Astrocyte of the hippocampus (primary cell): ENCODE measurements at places on chromosomes 11 and 22.
A peak's percentile ranks its signal among the peaks of the same experiment; 100 is the strongest.

- DNase-seq: no peak
Measured at GRCh38 chr22:40422558-40423309, 52.3 kb downstream of the SGSM3 start.

- peak; percentile 49 for DNase-seq
Measured at GRCh38 chr22:46011627-46012181, 34.7 kb upstream of the WNT7B start.

DNA sequence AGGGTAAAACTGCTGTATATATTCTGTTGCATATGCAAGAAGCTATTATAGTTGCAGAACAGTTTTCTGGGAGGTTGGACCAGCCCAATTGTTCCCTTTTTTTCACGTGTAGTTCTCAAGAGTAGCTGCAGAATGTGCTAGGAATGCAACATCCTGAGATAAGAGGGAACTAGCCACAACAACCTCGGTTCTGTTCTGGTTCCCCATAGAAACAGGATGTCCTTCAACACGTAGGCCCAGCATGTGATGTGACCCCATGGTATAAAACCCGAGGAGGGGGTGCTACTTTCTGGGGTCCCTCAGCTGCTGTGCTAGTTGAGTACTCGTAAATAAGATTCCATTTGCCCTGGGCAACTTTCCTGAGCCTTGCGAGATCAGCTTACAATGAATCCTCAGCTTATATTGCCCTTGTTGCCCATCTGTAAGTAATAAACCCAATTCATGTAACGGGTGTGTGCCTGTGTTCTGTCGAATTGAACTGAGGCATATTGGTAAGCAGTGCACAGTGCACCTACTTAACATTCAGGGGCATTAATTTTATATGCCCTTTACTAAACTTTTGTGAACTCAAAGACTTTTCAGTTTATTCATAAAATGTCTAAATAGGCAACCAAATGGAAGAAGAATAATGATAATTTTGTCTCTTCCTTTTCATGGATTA, 23.0 kb upstream of the TRAF6 start:
- peak; percentile 12 for DNase-seq

GRCh38 chr11:107799218-107799859, 59.2 kb downstream of the SLC35F2 start:
- peak; percentile 84 for DNase-seq

GRCh38 chr11:119251114-119251513, 45.0 kb downstream of the CBL start:
- DNase-seq: no peak

DNA sequence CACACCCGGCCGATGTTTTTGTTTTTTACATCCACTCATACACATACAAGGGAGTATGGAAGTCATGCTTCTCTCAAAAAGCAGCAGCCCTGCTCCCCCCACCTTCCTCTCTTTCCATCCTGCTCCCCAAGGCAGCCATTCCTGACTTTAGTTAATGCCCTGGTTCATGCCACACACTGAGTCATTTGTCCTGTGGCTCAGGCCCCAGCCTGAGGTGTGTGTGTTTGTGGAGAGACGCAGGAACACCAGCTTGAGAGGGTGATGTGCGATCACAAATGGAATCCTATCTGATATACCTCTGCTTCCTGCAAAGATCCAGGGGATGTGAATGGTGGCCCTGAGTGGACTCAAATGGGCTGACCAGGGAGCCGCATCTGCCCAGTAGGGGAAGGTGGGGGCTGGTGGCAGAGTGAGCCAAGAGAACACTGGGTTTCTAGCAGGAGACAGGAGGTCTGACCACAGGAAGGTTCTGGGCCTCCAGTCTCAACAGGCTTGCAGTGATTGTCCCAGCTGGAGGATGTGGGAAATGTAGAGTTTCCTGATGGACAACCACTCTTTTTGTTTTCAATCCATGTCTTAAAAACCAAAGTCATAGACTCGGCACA, 86.7 kb downstream of the OSBP2 start:
- DNase-seq: peak; percentile 68

DNA sequence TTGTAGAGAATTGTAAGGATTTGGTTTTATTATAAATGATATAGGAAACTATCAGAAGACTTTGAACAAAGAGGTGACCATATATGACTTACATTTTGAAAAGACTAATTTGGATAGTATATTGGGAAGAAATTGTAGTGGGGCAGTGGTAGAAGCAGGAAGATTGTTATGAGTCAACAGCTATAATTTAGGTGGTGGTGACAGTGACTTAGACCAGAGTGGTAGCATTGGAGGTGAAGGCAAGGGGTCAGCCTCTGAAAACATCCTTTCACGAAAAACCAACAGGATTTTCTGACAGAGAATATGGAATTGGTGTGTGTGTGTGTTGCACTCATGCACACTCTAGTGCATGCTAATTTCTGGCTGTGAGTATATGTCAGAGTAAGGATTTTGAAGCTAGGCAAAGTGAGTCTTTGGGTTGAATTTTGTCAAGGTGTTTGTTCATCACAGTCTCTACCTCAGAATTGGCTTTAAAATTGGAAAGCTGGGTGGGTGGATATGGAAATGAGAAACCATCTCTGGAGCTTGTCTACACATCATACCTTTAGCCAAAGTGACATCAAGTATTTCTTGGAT, 8.2 kb upstream of the HBE1 start:
- DNase-seq: no peak

GRCh38 chr11:61893981-61894380, 2.6 kb upstream of the FADS3 start:
- DNase-seq: peak; percentile 74

GRCh38 chr11:122869622-122870021, 12.9 kb upstream of the JHY start:
- DNase-seq: no peak

- peak; percentile 58 for DNase-seq
Measured at GRCh38 chr22:40044870-40045834, 50.4 kb downstream of the FAM83F start.

DNA sequence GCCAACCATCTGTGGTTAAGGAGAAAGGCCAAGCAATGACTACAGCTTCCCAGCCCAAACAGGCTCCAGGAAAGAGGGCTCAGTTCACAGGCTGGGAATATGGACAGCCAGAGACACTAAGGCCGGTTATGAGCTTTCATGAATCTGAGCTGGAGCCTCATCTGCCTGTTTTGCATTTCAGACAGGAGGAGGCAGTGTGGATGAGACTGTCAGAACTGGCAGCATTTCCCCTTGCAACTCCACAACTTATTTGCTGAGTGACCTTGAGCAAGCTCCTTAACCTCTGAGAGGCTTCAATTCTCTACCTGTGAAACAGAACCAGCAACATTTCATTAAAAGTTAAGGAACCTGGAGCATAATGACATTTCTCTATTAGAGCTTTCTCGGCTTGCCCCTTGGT, 264.0 kb downstream of the ETS1 start:
- DNase-seq: peak; percentile 31

- DNase-seq: no peak
Measured at GRCh38 chr11:12897867-12898266, 111.2 kb upstream of the RASSF10 start.

DNA sequence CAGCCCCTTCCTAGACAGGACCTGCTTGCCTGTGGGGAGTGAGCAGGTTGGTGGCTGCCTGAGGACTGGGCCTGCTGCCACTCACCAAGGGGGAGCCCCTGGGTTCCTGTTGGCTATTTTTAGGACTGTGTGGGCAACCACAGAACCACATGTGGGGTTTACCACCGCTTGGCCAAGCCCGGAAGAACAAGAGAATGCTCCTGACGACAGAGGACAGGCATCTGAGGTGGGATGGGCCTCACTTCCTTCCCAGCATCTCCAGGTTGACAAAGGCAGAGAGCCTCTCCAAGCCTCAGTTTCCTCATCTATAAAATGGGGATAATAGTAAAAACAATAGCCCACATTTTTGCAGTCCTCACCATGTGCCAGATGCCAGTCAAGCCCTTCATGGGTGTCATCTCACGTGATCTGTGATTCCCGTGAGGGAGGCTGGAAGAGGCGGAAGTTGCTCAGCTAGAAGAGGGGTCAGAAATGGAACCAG, 43.6 kb downstream of the LRRC32 start:
- DNase-seq: peak; percentile 87

- DNase-seq: peak; percentile 25
Measured at GRCh38 chr11:129815596-129816461, at the start of gene TMEM45B. Gene TMEM45B, plus strand, starts transcription at chr11:129815848. Its CDS starts 36,635 bp downstream, at chr11:129852483.

- DNase-seq: no peak
Measured at GRCh38 chr11:7844521-7844920, 47.8 kb upstream of the OR5P2 start.

GRCh38 chr22:36757668-36758211, 18.2 kb downstream of the IFT27 start:
- peak; percentile 74 for DNase-seq

DNA sequence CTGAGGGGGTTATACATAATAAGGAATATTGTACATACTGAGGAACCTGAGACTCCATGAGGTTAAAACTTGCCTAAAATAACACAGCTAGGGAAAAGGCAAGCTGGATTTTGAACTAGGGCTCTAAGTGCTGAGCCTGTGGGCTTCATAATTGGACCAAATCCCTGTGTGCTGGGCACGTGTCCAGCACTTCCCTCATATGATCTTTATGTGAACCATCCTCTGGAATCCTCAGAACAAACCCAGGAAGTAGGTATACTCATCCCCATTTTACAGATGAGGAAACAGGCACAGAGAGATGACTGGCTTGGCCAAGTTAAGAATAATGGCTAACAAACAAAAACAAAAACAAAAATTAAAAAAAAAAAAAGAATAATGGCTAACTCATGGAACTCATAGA, 14.9 kb downstream of the RTN4RL2 start:
- DNase-seq: no peak

- DNase-seq: peak; percentile 84
Measured at GRCh38 chr11:72471005-72471898, 36.9 kb upstream of the CLPB start.

DNA sequence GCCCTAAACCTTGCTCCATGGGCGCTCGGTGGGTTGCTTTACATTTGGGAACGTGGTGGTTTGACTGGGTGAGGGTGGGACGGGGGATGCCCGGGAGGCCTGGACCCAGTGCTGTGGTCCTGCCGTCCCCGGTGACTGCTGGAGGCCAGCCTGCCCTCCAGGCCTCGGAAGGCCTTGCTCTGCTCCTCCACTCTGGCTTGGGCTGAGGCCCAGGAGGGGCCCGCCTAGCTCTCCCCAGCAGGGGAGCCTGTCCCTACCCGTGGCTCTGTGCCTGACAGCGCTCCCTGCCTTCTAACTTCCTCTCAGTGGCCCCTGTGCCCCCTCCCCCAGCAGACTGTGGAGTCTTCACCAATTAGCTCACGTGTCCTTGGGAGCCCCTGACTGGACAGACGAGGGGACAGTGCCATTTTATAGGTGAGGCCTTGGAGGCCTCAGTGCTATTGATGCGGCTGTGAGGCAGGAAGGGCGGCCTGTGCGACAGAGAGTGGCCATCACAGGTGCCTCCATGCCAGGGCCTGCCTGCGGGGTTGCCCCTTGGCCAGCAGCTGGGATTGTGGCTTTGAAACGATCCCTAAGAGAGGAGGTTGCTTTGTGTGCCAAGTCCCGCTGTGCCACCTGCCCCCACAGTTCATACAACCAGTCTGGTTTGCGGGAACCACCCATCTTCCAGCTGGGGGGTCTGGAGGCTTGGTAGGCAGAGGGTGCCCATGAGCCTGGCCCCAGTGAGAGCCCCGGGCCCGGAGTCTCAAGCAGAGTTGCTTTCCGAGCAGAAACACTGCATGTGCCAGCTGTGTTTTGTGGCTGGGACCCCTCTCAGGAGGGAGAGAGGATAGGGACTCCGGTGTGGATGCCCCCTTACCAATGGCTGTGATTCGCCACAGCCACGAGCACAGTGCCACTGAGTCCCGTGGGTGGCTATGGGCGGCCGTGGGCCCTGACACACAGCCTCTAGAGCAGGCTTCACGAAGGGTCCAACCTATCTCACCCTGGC, 17.7 kb downstream of the TPCN2 start:
- no peak for DNase-seq

GRCh38 chr22:18060646-18061620, 16.9 kb upstream of the PEX26 start:
- DNase-seq: peak; percentile 68

GRCh38 chr11:77407613-77408012, 66.3 kb downstream of the PAK1 start:
- DNase-seq: peak; percentile 82

GRCh38 chr11:73281796-73282660, 9.9 kb downstream of the P2RY6 start:
- DNase-seq: no peak

DNA sequence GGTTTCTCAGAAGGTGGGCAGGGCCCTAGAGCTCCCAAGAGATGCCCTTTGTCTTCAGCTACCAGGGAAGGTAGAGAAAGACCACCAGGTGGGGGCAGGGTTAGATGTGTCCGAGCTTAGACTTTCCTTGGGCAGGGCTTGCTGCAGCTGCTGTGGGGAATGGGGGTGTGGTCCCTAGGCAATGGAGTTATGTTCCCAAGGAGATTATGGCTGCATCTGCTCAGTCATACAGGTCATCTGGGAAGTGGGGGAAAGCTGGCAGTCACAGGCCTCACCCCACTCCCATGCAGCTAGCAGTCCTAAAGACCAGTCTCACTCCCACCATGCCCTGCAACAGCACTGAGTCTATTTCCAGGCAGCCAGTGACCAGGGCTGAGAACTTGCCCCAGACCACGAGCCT, 29.5 kb downstream of the MMP27 start:
- no peak for DNase-seq

DNA sequence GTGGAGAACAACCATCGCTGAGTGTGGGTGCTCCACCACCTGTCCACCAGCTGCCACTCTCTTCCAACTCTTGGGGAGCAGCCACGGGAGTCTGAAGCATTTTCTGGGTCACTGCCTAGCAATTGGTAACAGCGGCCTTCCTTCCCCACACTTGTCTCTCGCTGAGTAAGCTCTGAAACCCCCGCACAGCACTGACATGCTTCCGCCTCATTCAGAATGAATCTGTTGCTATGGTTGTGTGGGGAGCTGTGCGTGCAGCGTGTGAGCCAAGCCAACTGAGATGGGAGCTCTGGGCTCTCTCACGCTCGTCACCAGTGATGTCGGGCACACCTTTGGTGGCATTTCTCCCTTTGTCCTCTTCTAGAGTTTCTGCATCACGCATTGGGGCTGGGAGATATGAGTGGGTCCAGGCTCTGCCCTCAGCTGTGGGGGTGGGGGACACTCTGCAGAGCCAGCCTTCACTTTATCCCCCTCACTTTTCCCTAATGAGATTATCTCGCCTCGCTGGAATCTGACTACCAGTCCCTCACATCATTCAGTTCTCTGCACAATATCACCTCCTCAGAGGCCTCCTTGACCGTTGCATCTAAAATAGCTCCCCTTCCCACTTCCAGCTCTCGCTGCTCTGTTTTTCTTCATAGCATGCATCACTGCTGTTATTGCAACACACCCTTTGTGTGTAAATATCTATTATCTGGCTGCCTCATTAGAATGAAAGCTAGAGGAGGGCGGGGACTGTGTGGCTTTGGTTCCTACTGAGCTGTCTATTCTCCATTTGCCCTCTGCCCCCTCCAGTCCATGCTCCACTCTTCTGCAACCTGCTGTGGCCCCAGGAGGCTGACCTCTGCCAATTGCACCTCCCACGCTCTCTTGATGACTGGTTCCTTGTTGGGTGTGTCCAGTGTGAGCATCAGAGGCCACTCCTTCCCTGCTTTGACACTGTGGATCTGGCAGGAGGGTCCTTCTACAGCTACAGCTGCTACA, 569.9 kb upstream of the CADM1 start:
- peak; percentile 77 for DNase-seq

- peak; percentile 94 for DNase-seq
Measured at GRCh38 chr11:29184939-29185890, 831.6 kb downstream of the KCNA4 start.

GRCh38 chr11:59755701-59756557, 753 bp downstream of the STX3 start:
- peak; percentile 83 for DNase-seq
